Urinary bladder (tissue), 4 donors: ENCODE measurements at places on chromosomes 1 and 21.

DNA sequence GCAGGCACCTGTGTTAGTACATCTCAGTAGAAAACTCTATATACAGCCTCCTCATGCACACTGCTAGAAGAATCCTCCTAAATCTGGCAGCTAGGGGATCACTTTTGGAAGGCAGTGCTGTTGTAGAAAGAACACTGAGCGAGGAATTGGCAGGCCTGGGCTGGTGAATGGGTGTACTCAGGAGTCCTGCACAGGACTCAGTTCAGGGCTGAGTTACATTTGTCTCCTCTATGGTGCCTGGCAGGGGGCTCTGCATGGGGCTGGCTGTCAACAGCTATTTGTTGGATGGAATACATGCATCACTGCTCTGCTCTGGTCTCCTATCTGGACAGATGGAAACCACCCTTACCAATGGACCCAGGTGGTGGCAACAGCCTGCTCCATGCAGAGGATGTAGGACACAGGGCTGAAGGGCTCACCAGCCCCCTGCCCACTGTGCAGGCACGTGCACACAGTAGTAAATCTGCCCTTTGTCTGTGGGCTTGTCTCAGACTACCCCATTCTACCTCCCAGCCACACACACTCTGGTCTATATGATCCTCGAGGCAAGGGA is 74.2 kb downstream of the LRIG2 start:
- no peak for DNase-seq

- no peak for DNase-seq
Observed at GRCh38 chr21:45260191-45260825, 27.4 kb downstream of the POFUT2 start.

DNA sequence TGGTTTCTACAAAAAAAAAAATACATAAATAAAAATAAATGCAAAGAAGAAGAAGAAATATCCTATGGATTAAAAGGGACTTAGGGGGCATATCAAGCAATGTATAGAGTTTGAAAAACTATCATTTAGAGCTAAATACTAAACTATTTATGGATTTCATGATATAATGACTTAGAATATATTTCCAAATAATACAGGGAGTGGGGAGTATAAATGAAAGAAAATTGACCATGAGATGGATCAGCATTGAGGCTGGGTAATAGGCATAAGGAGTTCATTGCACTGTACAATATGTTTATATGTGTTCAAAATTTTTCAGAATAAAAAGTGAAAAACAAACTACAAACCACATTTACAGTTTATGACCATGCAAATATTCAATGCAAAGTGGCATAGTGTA is 18.8 kb downstream of the NHLH2 start:
- DNase-seq, result no peak

DNA sequence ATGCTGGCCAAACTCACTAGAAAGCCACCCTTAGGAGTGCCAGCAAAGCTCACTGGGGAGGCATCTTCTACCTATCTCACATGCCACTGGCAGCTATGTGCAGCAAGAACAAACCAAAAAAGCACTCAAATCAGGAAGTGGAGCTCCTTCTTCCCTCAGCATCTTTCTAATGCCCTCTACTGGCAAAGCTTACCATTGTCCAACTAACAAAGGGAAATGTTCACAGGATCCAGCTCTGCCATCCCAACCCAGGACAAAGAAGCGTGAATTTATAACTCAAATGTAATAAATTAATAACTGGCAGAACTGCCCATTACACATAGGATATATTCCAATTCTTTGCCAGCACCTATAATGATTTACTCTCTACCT is 38.9 kb downstream of the LEPR start:
- no peak for DNase-seq

DNA sequence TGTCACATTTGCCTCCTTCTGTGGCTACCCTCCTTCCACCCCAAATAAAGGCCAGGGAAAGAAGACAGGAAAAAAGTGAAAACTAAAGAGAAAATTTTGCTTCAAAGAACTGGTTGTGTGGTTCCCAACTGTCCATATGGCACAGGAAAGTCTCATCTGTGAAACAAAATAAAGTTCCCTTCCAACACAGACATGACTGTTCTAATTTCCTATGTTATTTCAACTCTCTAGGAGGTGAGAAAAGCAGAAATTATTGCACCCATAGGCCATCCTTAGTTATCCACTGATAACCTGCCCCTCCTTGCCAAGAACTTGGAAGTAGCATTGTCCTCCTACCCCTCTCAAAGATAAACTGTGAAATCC is 8.1 kb upstream of the RAB29 start:
- DNase-seq, result no peak

DNA sequence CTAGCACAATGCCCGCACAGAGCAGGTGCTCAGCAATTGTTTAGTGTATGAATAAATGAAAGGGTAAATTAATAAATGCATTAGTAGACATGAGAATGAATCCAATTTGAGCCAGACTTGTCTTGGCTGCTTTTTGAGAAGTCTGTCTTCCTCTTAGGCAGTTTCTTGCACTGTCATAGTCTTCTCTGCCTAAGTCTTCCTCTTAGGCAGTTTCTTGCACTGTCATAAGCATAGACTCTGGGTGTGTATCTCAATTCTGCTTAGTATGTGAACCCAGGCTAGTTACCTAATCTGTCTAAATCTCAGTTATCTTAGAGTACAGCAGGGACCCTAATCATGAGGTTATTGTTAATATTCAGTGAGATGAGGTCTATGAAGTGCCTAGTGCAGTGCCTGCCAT is 27.2 kb downstream of the NHLH2 start:
- DNase-seq, result no peak

GRCh38 chr1:69148731-69149130 is 419.0 kb upstream of the LRRC7 start:
- DNase-seq, result no peak
